ENCODE measurements at places on chromosomes 5 and 9.
A peak's percentile ranks its signal among the peaks of the same experiment; 100 is the strongest.

DNA sequence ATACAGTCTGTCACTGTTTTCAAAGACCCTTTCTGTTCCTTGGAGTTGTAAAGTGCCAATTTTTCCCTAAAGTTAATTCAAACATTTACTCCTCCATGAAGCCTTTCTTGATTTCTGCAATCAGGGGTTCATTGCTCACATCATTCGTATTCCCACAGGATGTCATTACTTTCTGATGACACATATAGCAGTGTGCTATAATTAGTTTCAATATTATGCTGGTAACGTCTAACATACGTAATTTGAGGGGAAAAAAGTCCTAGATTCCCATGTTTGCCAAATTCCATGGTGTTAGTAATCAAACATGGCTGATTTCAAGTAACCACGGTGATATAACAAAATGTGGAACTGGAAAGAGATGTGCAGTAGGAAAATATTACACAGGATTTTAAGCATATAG, 468.2 kb upstream of the MEF2C start:
- DNase-seq, result no peak

GRCh38 chr9:117744369-117744768, 40.2 kb downstream of the TLR4 start:
- DNase-seq, result no peak

GRCh38 chr5:31798168-31798567, 159.2 kb downstream of the PDZD2 start:
- DNase-seq, result no peak

DNA sequence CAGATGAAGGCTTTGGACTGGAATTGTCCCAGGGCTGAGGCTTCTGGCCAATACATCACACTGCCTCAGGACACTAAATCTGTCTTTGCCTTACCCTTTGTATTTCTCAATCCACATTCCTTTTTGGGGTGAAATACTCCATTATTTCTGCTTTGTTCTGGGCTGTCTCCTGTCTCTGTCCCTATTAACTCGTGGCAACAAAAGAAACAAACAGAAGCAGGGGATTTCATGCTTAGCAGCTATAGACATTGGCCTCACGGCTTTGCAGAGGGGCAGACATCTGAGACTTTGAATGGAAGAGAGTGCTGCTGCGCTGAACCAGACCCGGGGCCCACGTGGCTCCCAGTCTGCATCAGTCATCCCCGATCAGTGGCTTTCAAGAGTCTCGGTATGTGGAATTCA, 129.7 kb downstream of the ARL15 start:
- DNase-seq, result no peak

- no peak for DNase-seq
These were observed 419.3 kb upstream of the MEF2C start for GRCh38 chr5:89302102-89302891.

GRCh38 chr5:5421149-5421960, 1.1 kb upstream of the ICE1 start:
- DNase-seq, result peak; percentile 17

DNA sequence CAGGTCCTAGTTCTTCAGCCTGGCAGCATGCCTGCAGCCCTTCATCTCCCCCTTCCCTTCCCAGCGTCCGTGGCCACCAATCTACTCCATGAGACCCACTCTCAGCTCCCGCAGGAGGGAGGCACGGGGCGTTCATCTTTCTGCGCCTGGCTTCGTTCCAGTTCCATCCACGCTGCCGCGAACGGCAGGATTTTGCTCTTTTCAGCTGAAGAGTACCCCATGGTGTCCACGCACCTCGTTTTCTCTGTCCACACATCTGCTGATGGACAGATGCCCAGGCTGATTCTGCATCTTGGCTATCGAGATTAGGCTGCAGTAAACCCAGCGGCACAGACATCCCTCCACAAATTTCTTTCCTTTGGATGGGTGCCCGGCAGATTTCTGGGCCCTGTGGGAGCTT, 30.5 kb upstream of the NKD2 start:
- DNase-seq, result no peak
